ENCODE measurements at places on chromosomes 5 and 9.
A peak's percentile ranks its signal among the peaks of the same experiment; 100 is the strongest.

DNA sequence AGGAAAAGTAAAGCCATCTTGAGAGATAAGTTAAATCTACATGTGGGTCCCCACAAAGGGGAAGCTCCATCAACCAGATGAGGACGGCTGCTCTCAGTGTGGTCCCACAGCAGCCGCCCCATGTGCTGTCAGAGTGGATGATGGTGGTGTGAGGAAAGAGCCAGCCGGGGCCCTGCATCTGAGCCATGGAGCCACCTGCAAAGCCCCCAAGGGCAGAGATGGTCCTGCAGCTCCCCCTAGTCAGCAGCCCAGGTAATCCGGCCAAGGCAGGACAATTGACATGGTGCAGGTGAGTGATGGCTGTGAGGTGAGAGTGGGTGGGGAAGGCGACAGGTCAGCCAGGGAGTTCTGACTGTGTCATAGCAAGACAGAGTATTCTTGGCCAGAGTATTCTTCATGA is 458.8 kb downstream of the ICE1 start:
- DNase-seq, result no peak

- DNase-seq, result no peak
These were observed 241.5 kb upstream of the CDH18 start for GRCh38 chr5:20229303-20230005.

- no peak for DNase-seq
These were observed 376.1 kb upstream of the IRX4 start for GRCh38 chr5:2258861-2259260.

- peak; percentile 92 for DNase-seq
These were observed 684 bp upstream of the MED7 start for GRCh38 chr5:157143127-157143971.

DNA sequence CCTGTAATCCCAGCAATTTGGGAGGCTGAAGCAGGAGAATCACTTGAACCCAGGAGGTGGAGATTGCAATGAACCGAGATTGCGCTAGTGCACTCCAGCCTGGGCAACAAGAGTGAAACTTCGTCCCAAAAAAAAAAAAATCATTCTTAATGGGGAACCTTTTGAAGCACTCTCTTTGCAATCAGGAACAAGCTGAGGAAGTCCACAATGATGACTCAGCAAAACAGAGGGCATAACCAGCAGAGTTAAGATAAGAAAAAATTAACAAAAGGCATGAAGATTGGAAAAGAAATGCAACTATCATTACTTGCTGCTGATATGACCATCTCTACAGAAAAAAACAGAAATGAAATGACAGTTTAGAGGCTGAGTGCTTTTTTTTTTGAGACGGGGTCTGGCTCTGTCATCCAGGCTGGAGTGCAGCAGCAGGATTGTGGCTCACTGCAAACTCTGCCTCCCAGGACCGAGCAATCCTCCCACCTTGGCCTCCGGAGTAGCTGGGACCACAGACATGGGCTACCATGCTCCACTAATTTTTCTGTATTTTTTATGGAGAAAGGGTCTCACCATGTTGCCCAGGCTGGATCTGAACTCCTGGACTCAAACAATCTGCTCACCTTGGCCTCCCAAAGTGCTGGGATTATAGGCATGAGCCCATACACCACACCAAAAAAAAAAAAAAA is 88.0 kb downstream of the FNBP1 start:
- DNase-seq, result no peak

- DNase-seq, result no peak
These were observed 41.4 kb downstream of the GLIS3 start for GRCh38 chr9:4258320-4259090.

DNA sequence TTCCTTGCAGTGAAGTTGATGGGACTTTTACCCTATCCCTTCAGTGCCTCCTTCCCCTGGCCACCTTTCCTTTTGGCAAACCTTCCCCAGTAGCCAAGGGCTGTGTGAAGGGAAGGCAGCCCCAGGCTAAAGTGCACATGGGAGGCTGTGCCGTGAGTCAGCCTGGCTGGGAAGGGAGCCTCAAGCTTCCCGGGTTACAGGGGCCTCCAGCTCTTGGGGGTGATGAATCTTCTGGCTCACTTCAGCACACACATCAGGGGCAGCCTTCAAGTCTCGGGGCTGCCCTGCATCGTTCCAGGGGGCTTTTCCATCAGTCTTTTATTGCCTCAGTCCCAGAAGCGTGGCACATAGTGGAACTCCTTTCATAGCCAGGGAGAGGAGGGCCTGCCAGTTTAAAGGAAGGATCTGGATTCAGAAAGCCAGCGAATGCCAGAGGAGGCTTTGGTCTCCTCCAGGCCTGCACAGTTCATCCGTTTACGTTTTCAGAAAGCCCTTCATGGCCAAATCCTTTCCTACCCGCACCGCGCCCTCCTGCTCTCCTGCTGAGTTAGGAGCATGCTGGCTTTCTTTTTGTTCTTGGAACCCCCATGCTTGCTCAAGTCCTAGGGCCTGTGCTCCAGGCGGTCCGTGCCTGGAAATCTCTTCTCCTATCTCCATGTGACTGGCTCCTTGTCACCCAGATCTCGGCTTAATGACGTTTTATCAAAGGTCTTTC is 134.8 kb upstream of the KLF4 start:
- DNase-seq, result no peak

- peak; percentile 88 for DNase-seq
These were observed 764 bp upstream of the VDAC1 start for GRCh38 chr5:134005417-134006061.

- DNase-seq, result no peak
These were observed 148.2 kb downstream of the DROSHA start for GRCh38 chr5:31383734-31384133.

All from right kidney (tissue), 9 donors.